ENCODE measurements at places on chromosomes 6 and 20.

DNA sequence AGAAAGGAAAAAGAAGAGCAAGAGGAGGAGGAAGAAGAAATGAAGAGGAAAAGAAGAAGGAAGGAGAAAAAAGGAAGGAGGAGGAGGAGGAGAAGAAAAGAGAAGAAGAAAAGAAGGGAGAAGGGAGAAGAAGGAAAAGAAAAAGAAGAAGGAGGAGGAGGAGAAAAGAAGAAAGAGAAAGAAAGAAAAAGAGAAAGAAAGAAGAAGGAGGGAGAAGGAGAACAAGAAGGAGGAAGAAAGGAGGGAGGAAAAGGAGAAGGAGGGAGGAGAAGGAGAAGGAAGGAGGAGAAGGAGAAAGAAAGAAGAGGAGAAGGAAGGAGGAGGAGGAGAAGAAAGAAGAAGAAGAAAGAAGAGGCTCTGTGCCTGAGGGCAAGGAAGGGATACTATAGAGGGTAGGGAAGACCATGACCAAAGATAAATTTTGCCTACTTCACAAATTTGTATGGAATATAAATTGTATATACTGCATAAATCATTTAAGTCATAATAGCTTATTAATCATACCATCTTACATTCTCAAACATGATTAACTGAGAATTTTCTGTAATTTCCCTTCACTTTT is 55.7 kb downstream of the SESN1 start:
- no peak for DNase-seq

- DNase-seq: peak; percentile 57
These were observed 46.2 kb downstream of the SLC22A23 start for GRCh38 chr6:3410385-3411360.

DNA sequence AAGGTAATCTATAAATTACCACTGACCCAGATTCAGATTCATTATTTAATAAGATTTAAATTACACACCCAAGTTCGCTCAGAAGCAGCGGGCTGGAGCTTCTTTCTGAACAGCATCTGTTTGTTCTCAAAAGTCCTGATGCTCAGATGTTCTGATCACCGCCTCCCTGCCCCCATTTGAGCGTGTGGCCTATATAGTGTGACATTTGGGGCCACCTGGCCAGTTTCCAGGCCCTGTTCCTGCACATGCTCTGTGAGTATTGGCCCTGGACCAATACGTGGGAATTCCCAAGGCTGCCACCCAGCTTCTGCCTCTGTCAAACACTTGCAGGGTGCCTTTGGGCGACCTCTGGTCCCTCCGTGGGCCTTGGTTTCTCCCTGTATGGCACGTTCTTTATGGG is 228.8 kb downstream of the TFAP2C start:
- DNase-seq: no peak

- peak; percentile 68 for DNase-seq
These were observed at the start of gene SNAP25 for GRCh38 chr20:10218536-10219451. SNAP25 (plus strand) TSS chr20:10218830; CDS start chr20:10275492, 56,662 bp downstream.

GRCh38 chr20:37498066-37498665 is 22.9 kb upstream of the NNAT start:
- no peak for DNase-seq

DNA sequence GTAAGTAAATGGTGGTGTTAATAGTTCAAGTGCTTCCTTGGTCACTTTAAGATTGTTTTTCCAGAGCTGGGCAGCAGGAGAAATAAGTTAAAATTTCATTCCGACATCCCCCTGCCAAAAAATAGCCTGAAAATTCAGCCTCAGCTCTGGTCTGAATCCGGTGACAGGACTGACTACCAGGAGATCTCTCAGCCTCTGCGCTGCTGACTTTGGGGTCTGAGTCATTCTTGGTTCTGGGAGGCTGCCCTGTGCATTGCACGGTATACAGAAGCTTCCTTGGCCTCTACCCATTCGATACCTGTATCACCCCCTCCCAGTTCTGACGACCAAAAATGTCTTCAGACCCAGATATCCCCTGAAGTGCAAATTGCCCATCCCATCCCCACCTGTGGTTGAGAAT is 36.3 kb upstream of the TFAP2C start:
- no peak for DNase-seq

DNA sequence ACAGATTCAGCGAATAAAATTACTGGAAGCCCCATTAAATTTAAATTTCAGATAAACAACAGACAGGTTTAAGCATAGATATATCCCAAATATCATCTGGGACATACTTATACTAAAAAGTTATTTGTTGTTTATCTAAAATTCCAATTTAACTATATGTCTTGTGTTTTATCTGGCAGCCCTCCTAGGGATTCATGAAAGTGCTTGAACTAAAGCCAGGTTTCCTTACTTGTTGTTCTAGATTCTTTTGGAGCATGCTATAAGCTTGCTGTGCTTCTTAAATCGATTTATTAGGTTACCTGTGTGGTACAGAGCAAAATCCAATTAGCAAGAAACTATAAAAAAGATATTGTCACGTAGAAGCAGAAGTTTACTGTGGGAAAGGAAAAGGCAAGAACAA is 202.5 kb upstream of the GMDS start:
- DNase-seq: no peak

DNA sequence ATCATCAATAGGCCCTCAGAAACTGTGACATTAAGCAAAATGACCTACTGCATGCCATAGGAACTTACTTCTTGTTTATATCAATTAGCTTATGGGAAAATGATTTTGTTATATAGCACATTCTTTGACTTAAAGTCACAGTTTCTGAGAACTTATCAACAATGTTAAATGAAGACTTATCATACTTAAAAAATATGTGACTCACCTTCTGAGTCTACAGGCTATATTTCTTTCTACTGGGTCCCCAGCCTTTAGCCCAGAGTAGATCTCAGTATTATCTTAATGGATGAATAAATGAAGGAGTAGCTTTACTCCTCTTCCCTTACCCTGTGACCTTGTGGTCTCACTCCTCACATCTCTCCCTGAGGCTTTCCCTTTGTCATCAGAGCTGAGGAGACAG is 180.2 kb downstream of the MAFB start:
- no peak for DNase-seq

DNA sequence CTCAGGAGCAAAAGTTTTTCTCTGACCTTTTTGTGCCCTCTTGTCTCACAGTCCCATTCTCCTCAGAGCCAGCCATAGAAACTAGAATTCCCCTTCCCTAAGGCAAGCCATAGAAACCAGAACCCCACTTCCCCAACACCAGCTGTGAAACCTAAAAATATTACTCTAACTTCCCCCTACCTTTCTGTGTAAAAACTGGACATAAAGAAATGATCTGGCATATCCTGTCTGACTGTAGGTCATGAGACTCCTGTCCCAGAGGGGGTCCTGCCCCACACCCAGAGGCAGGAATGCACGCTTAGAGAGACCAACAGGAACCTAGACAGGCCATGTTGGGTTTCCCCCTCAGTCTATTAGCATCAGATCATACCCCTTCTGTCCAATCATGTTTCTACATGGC is 140.6 kb upstream of the SLC22A16 start:
- DNase-seq: no peak

DNA sequence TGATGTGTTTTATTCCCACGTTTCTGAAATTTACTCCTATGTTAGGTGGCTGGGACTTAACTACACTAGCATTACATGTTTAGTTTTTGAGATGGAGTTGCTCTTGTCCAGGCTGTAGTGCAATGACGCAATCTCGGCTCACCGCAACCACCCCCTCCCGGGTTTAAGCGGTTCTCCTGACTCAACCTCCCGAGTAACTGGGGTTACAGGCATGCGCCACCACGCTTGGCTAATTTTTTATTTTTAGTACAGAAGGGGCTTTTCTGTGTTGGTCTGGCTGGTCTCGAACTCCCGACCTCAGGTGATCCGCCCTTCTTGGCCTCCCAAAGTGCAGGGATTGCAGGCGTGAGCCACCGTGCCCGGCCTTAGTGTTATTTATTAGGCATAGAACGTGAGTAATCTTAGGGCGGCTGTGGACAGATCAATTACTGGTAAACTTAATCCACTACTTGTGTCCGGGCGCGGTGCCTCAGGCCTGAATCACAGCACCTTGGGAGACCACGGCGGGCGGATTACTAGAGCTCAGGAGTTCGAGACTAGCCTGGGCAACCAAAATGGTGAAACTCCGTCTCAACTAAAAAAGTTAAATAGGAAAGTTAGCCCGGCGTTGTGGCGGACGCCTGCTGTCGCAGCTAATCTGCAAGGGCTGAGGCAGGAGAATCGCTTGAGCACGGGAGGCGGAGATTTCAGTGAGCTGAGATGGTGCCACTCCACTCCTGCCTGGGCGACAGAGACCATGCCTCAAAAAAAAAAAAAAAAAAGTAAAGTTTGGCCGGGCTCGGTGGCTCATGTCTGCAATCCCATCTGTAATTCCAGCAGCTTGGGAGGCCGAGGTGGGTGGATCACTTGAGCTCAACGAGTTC is 123.7 kb upstream of the BTN3A2 start:
- DNase-seq: peak; percentile 53

DNA sequence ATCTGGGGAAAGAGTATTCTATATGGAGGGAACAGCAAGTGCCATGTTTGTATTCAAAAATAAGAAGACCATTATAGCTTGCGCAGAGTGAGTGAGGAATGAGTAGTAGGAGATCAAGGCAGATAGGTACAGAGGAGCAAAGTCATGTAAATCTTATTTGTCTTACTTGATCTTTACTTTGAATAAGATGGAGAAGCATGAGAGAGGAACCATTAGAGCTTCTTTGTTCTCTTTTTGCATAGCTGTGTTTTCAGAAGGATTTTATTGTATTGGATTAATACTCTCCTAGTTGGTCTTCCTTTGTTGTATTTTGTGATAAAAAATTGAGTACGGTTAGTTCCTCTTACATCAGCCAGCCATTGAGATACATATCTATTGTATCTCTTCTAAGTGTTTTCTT is 88.4 kb downstream of the SCAF8 start:
- DNase-seq: no peak

GRCh38 chr6:149895833-149896271 is 2.1 kb downstream of the RAET1E start:
- DNase-seq: no peak

GRCh38 chr6:116424001-116424400 is 37.2 kb upstream of the CALHM6 start:
- no peak for DNase-seq

DNA sequence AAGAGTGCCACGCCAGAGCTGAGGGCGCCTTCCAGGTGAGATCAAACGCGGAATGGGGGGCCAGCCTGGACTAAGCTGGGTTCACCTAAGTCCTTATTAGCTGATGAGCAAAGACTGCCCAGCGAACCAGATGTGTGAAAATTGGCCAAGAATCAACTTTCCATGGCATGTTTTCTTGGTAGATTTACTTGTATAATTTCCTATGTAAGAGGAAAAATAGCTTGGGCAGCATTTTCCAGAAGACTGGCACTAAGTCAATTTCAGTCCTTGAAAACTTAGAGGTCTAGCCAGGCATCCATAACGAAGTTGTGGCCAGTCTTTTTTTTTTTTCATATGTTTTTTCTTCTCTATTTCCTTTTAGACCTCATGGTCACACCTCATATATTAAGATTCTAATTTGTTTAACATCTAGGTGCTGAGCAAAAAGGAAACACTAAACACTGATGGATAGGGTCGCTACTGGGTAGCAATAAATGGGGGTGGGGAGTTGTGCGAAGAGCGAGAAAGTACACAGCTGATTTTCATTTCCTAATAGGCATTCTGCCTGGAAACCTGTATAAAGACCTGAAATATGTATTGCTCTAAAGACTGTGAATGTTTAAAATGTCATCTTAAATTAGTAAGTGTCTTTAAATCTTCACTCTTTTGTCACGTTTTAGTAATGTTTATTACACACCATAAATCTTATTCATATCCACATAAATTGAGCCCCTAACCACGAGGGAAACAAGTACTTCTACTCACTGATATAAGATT is 188.8 kb downstream of the CD83 start:
- no peak for DNase-seq

Data from Right ventricle myocardium inferior (tissue), 1 donor.